Endothelial cell (in vitro differentiated cells): ENCODE measurements at places on chromosomes 16 and 17. TPM values are rescaled to one million over a fixed set of nuclear protein-coding genes. Genes with fewer than 3 reads are reported as not detected.
A peak's percentile ranks its signal among the peaks of the same experiment; 100 is the strongest.

GRCh38 chr16:12225806-12226465 is 249.4 kb downstream of the SNX29 start:
- H3K27ac ChIP-seq: no peak overlapping the region
- H3K27me3 ChIP-seq: peaks cover 3% of the 10 kb centered on the region
- H3K4me1 ChIP-seq: no peaks in the 10 kb centered on the region
- DNase-seq: no peak
- no peaks in the 10 kb centered on the region for H3K36me3 ChIP-seq

The PDILT gene
- total RNA-seq: not detected

DNA sequence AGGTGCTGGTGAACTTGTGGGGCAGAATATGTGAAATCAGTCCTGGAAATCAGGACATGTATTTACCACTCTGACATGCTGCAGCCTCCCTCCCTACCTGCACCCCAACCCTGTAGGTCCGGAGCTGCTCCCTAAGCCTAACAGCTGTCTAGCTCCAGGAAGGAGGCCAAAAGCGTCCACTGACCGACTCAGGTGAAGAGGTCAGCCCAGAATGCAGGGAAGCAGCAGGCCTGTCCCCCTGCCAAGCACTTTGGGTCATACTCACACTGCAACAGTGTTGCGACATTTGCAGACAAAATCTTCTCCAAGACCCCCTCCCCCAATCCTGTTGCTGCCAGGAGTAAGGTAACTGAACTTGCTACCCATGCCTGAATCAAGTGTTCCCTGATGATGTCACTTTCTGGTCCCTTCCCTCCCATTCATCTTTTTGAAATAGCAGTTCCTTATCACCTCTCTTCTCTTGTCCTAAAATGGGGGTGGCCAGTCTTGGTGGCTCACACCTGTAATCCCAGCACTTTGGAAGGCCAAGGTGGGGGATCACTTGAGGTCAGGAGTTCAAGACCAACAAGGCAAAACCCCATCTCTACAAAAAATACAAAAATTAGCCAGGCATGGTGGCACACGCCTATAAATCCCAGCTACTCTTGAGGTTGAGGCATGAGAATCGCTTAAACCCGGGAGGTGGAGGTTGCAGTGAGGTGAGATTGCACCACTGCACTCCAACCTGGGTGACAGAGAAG is 1.3 kb upstream of the ACLY start:
- H3K4me1 ChIP-seq: peaks cover 23% of the 10 kb centered on the region
- peaks cover 4% of the 10 kb centered on the region for H3K36me3 ChIP-seq
- no peak for DNase-seq
- peak overlapping the region; percentile 86 for H3K4me3 ChIP-seq
- H3K27me3 ChIP-seq: peaks cover 12% of the 10 kb centered on the region
- H3K27ac ChIP-seq: peak overlapping the region; percentile 85

- no peak for DNase-seq
- H3K27me3 ChIP-seq: peaks cover 7% of the 10 kb centered on the region
- H3K27ac ChIP-seq: no peak overlapping the region
- peaks cover 6% of the 10 kb centered on the region for H3K4me1 ChIP-seq
Measured at GRCh38 chr16:12387786-12388185, 411.3 kb downstream of the SNX29 start.

- peaks cover 33% of the 10 kb centered on the region for H3K36me3 ChIP-seq
- H3K27ac ChIP-seq: peak overlapping the region; percentile 97
- H3K4me3 ChIP-seq: peak overlapping the region; percentile 97
Measured at GRCh38 chr17:8223356-8224126, 13.2 kb upstream of the AURKB start.

DNA sequence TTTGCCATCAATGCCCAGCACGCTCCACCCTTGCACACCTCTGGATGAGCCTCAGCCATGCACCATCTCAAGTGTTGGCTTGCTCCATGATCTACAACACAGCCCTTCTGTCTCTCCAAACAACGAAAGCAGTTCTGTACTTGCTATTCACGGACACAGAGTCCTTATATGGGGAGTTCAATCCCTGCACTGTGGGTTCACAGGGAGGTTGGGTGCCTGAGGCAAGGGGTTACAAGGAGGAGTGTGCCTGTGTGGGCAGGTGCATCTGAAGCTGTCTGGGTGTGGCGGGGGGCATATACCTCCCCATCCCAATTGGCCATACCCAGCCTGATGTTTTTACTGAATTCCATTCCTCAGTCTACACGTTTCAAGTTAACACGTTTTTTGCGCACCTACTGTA is 5.6 kb downstream of the RUNDC3A start:
- peaks cover 9% of the 10 kb centered on the region for H3K4me1 ChIP-seq
- H3K27me3 ChIP-seq: peaks cover 25% of the 10 kb centered on the region

The C1QTNF1 gene
- total RNA-seq: 0.26 TPM

- no peak overlapping the region for H3K4me3 ChIP-seq
- H3K27me3 ChIP-seq: peaks cover 10% of the 10 kb centered on the region
- peaks cover 18% of the 10 kb centered on the region for H3K36me3 ChIP-seq
- no peak for DNase-seq
Measured at GRCh38 chr17:81664051-81664470, 2.3 kb downstream of the OXLD1 start.

DNA sequence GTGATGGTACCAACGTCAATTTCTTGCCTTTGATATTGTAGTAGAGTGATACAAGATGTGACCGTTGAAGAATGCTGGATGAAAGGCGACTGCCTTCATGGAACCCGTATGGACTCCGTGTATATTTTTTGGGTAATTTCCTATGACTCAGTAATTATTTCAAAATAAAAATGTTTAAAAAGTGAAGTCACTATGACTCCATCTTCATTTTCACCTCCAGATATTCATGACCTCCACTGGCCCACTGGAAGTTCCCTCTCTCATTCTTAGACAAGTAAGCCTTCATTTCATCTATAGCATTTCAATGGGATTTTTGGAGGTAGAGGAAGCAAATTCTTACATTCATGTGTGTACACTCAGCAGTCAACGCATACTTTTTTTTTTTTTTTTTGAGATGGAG is 111.8 kb upstream of the NUDT7 start:
- no peaks in the 10 kb centered on the region for H3K27me3 ChIP-seq
- DNase-seq: no peak
- H3K36me3 ChIP-seq: no peaks in the 10 kb centered on the region
- H3K27ac ChIP-seq: no peak overlapping the region
- no peak overlapping the region for H3K4me3 ChIP-seq

- peak; percentile 80 for DNase-seq
- H3K27me3 ChIP-seq: peaks cover 2% of the 10 kb centered on the region
Measured at GRCh38 chr17:73998653-73999645, 204.5 kb upstream of the RPL38 start.

The CRHR1 gene
- not detected for total RNA-seq

The BAIAP2 gene
- total RNA-seq: 67.8 TPM

DNA sequence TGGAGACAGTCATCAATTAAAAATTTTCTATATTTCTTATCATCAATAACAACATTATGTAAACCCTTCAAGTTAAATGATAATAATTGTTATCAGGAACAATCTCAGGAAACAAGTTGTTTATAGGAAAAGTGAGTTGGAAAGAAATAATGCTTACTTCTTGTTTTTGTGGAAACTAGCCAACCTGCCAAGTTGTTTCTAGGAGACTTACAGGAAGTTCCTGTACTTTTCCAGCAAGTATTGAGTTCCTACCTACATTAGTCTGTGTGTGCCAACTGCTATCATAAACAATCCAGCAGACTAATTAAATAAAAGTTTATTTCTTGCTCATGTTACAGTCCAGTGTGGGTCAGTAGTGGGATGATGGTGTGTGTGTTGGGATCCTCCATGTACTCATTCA is 1.6 kb upstream of the CCL14 start:
- no peak for DNase-seq
- H3K27me3 ChIP-seq: no peaks in the 10 kb centered on the region
- no peaks in the 10 kb centered on the region for H3K36me3 ChIP-seq
- H3K4me3 ChIP-seq: no peak overlapping the region
- peaks cover 25% of the 10 kb centered on the region for H3K4me1 ChIP-seq
